ENCODE measurements at places on chromosomes 13 and 19.

DNA sequence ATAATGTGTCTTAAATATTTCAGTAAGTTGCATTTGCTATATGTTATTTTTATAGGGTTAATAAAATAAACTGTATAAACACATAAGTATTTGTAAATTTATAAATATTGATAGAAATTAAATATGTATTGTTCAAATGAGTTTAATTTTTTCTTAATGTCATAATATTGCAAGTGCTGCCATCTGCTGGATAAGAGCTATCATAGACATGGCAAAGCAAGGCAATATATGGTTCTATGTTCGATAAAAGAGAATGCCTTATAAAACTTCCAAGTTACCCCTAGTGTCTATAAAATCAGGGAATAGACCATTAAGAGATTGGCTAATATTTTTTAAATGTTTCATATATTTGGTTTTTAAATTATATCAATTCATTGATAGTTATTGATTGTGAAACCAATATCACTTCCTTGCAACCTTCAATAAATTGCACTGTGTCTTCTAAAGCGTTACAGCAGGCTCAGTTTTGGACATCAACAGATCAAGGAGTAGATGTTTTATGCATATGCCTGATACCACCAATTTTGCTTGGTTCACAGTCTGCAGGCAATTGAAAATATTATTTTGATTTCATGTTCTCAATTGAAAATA is 29.0 kb upstream of the SLITRK6 start:
- DNase-seq = peak; percentile 34

- no peak for DNase-seq
Measured at GRCh38 chr19:3725121-3725520, 16.9 kb downstream of the TJP3 start.

DNA sequence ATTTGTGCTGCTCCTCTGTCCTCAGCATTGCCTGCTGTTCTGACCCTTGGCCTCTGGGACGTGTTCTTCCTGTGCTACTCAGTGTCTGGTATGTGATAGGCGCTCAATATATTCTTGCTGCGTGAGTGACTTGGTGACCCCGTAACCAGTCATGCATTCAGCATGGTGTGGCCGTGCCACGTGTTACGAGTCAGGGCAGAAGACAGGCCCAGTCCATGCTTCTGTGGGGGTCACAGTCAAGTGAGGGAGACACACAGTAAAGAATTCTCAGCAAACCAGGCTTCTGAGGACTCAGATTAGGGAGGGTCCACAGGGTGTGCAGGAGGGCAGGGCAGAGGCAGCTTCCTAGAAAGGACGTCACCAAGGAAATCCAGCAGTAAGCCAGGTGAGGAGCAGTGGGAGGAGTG is 7.9 kb downstream of the PPP1R37 start:
- DNase-seq = no peak

DNA sequence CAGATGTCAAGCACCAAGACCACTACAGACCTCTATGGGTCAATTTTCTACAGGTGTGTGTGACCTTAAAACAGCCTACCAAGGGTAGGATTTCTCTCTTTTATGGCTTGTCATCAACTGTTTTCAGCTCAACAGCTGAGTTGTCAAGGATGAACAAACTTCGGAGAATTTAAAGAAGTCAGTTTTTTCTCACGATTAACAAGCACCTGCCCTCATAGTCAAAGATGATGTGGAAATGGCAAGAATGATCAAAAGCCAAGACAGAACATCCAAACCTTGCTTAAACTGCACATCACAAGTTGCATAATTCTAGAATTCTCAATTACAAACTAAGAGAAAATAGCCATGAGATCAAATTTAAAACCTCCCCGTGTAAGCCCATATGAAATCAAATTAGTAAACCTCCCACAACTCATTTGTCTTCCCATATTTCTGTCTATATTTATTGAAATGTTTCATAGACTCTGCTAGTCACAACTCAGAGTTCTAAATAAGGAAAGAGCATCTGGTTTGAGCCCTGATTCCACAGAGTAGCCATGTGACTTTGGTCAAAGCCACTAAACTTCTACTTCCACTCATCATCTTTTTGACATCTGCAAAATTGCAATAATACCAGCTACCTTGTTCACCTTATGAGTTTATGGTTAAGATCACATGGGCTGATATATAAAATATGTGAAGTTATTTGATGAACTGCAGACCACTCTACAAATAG is 521.5 kb upstream of the HTR2A start:
- DNase-seq = no peak

- peak; percentile 94 for DNase-seq
Measured at GRCh38 chr19:13850910-13851733, 25.8 kb upstream of the NANOS3 start.

DNA sequence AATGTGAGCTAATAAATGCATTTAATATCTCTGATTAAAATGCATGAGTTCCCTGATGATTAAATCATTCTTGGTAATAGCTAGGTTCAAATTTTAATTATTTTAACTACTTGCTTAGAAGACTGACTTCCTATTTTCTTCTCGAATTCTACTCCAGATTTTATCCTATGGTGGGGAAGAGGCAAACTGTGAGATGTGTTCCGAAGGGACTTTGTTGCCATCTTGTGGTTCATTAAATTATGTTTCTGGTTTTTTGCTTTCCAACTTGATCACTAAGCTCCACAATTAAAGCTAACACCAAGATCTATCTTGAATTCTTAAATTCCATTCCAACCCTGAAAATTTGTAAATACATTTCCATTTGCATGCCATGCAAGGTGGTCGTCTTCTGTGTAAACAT is 538.4 kb upstream of the PCDH20 start:
- DNase-seq = peak; percentile 60

GRCh38 chr19:28612275-28612769 is 600.6 kb downstream of the UQCRFS1 start:
- no peak for DNase-seq

GRCh38 chr13:85379433-85379832 is 419.8 kb downstream of the SLITRK6 start:
- no peak for DNase-seq

- DNase-seq = no peak
Measured at GRCh38 chr13:44309794-44310757, 63.5 kb upstream of the SERP2 start.

DNA sequence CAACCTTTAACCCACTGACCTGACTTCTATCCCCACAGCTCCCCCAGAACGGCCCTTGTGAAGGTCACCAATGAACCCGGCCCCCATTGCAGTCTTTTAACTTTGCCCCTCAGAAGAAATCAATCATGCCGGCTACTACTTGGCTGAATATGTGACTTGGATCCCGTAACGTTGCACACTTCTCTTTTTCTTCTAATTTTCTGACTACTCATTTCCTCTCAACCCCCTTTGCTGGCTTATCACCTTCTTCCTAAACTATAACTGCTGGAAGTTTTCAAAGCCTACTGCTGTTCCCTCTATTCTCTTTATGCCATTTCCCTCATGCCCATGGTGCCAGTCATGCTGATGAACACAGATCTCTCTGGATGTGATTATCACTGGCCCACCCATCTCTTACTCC is 367.6 kb downstream of the DNAJC15 start:
- no peak for DNase-seq

GRCh38 chr13:35093356-35093755 is 151.3 kb downstream of the NBEA start:
- DNase-seq = no peak

GRCh38 chr19:46205183-46205984 is 24.2 kb upstream of the IGFL1 start:
- no peak for DNase-seq

- no peak for DNase-seq
Measured at GRCh38 chr13:26219726-26220125, 2.4 kb downstream of the RNF6 start.

DNA sequence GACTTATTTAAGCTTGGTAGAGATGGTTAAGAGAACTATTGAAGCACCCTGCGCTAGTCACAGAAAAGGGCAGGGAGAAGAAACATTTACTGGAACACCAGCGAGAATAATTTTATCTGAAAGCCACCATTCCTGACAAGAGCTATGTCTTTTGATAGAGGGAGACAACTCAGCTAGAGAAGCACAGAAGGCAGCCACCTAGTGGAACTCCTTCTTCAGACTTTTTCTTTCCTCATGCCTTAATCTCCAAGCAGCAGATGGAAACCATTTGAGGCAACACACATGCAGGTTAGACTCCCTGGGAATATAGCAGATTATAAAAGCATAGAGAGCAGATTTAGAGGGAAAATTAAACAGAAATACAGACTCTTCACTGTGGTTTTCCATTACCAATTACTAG is 813.4 kb downstream of the SLITRK6 start:
- DNase-seq = peak; percentile 36

- DNase-seq = no peak
Measured at GRCh38 chr13:85535316-85536084, 263.7 kb downstream of the SLITRK6 start.

GRCh38 chr13:27830010-27830409 is 37.7 kb downstream of the GSX1 start:
- peak; percentile 36 for DNase-seq

DNA sequence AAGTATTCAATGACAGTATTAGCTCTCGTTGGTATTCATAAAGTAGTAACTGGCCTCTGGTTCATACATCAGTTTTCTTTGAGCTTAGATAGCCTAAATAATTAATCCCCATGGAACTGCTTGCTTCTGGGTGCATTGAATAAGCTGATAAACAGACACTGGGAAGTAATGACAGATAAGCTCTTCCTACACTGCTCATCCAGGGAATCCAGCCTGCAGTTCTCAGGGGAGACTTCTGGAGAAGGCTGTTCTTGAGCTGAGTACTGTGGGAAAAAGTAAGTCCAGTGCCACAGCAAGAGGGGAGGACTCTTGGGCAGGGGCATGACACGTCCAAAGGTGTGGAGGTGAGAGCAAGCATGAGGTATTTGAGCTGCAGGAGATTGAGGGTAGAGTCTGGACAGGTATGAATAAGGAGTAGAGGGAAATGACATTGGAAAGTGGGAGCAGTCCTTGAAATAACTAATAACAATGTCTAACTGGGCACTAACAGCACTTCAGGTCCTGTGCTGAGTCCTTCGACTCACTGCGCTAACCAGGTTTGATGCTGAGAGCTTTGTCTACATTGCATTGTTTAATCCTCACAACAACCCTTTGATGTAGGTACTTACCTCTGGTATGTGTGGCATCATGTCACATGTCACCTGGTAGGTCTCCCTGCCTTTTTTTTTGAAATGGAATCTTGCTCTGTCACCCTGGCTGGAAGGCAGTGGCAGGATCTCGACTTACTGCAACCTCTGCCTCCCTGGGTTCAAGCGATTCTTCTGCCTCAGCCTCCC is 7.2 kb downstream of the GARRE1 start:
- no peak for DNase-seq

DNA sequence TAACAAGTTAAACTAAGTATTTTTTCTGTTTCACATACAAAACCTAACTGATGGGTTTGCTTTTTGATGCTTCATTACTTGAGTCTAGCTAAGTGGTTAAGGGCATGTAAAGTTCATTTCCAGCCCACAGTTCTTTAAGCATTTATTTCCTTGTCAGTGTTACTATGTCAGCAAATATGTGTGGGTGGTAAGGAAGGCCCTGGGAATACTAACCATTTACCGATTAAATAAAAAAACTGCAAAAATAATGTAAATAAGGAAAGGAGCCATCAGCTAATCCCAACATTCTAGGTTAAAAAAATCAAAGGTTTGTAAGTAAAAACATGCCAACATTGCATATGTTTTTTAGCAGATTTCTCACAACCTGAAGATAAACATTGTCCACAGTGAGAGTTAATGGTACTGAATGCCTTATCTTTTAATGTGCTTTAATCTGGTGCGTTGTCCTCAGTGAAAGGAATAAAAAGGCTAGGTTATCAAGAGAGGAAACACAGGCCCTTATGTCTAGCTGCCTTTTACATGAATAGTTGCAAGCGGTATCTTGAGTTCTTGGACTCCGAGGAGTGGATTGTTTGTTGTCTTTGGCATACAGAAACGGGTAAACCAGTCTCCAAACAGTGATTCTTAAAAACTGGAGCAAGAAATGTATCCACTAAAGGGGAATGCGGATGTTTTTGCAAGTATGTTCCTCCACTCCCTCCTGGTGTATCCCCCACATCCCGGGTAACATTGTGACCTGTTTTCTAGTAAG is 949.6 kb upstream of the SLC10A2 start:
- DNase-seq = peak; percentile 16

GRCh38 chr19:45500918-45501729 is 2.9 kb downstream of the PPM1N start:
- peak; percentile 16 for DNase-seq

GRCh38 chr13:89457977-89458376 is 1786.8 kb downstream of the SLITRK5 start:
- DNase-seq = no peak

- no peak for DNase-seq
Measured at GRCh38 chr13:79451500-79451962, 29.4 kb upstream of the NDFIP2 start.

GRCh38 chr19:13931391-13932148 is 6.6 kb downstream of the PODNL1 start:
- no peak for DNase-seq

GRCh38 chr13:29923554-29924481 is 73.4 kb upstream of the UBL3 start:
- DNase-seq = peak; percentile 90

DNA sequence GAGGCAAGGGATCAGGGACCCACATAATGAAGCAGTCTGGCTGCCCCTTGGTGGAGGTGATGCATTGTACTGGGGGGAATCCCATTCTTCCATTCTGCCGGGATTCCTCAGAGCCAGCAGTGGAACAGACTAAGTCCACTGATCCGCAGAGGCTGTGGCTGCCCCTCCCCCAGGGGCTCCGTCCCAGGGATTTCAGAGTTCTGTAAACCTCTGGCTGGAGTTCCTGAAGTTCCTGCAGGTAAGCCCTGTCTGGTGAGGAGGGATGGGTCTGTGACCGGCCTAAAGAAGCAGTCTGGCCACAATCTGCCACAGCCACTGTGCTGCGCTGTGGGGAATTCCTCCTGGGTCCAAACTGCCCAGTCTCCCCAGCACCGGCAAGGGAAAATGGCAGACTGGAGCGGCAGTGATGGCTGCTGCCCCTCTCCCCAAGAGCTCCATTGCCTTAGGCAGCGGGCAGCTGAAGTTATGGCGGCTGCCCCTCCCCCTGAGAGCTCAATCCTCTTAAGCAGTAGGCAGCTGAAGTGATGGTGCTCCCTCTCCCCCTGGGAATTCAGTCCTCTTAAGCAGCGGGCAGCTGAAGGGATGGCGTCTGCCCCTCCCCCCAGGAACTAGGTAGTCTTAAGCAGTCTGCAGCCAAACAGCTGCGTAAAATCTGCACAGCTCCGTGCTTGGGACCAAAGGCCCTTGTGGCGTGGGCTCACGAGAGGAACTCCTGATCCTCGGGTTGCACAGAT is 155.7 kb downstream of the PCDH17 start:
- peak; percentile 6 for DNase-seq

- DNase-seq = no peak
Measured at GRCh38 chr19:7982651-7983099, 22.8 kb downstream of the ELAVL1 start.

GRCh38 chr19:48340995-48341394 is 15.6 kb downstream of the EMP3 start:
- no peak for DNase-seq

Data from muscle of leg (tissue), 16 donors.